NCI-H69 (cell line): ENCODE measurements at places on chromosomes 16 and 17.
A peak's percentile ranks its signal among the peaks of the same experiment; 100 is the strongest.

DNA sequence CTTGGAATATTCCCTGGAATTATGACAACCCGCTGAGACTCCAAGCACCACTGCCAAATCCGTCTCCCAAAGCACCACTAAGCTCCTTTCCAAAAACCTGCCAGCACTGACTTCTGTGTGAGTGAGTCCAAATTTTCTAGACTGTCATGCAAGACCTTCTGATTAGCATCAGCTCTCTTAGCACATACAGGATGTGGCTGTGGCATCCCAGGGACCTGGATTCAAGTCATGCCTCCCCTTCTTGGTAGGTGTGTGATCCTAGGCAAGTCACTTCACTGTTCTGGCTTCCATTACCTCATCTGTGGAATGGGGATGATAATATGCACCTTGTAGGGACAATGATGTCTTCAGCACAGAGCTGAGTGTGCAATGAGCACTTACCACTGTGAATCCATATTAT is 38.3 kb upstream of the USP7 start:
- no peak for DNase-seq

GRCh38 chr17:8222380-8222629 is 11.9 kb upstream of the AURKB start:
- no peak for DNase-seq

DNA sequence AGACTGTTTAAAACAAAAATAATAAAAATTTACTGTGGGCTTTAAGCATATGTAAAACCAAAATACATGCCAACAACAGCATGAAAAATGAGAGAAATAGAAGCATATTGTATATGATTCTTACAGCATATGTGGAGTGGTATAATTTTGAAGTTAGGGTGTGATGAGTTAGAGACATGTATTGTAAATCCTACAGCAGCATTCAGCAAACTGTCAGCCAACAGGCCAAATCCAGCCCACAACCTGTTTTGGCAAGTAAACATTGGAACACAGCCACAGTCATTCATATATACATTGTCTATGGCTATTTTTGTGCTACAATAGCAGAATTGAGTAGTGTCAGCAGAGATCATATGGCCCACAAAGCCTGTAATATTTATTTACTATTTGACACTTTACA is 42.3 kb downstream of the ZNF18 start:
- no peak for DNase-seq

- DNase-seq = no peak
Measured at GRCh38 chr16:29663016-29663806, at the start of gene SPN. SPN (plus strand) TSS chr16:29663247; CDS start chr16:29663729, 482 bp downstream.

DNA sequence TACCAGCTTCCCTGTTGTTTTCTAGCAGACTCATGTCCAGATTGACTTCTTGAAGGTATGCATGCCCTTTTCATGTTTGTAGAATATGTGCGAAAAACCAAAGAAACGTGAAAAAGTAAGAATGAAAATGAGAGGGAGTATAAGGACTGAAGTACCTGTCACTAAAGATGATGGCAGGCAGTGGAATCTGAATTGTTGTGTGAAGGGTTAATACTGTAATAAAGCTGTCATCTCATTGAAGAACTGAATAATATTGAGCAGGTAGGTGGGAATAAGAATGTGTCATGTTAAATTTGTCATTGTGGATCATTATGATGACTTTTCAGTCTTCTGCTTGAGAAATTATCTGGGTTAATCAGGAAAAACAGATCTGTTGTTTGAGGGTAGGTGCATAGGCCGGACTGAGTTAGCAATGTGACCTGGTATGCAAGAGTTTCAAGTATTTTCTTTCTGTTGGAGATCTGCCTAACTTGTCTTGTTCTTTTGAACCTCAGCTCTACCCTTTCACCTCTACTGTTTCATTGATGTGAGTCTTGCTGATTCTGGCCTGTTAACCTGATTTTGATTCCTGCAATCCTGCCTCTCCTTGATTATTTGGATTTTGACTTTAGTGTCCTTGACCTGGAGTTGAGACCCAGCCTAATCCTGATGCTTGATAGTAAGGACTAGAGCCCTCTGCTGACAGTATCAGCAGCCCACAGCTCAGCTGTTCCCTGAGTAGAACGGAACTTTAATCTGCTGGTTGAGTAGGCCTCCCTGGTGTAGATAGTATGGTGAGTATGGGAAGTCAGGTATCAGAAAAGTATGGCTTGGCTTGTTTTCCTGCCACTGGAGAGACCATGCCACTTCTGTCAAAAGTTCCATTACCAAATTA is 64.6 kb downstream of the MAP2K4 start:
- no peak for DNase-seq

- DNase-seq = peak; percentile 73
Measured at GRCh38 chr16:24736758-24737157, 7.3 kb downstream of the TNRC6A start.
